ENCODE measurements at places on chromosomes 2 and 18.

- H3K4me1 ChIP-seq = peaks cover 26% of the 10 kb centered on the region
- no peak overlapping the region for H3K4me3 ChIP-seq
- H3K36me3 ChIP-seq = peaks cover 31% of the 10 kb centered on the region
- no peak overlapping the region for H3K27ac ChIP-seq
These were observed 39.3 kb downstream of the CENPO start for GRCh38 chr2:24832521-24832920.

- H3K4me1 ChIP-seq = peaks cover 4% of the 10 kb centered on the region
- peaks cover 20% of the 10 kb centered on the region for H3K36me3 ChIP-seq
- H3K27ac ChIP-seq = no peak overlapping the region
- DNase-seq = no peak
- no peak overlapping the region for H3K4me3 ChIP-seq
These were observed 247.0 kb downstream of the AGAP1 start for GRCh38 chr2:235740821-235741220.

GRCh38 chr2:217520356-217521010 is 482.3 kb downstream of the TNS1 start:
- no peak overlapping the region for H3K4me3 ChIP-seq
- no peak for DNase-seq
- no peaks in the 10 kb centered on the region for H3K27me3 ChIP-seq
- peaks cover 4% of the 10 kb centered on the region for H3K4me1 ChIP-seq

- no peak overlapping the region for H3K27ac ChIP-seq
- H3K4me3 ChIP-seq = no peak overlapping the region
- H3K36me3 ChIP-seq = no peaks in the 10 kb centered on the region
- H3K4me1 ChIP-seq = peaks cover 6% of the 10 kb centered on the region
- H3K27me3 ChIP-seq = no peaks in the 10 kb centered on the region
- no peak for DNase-seq
These were observed 189.9 kb upstream of the SH3BP4 start for GRCh38 chr2:234761910-234762309.

DNA sequence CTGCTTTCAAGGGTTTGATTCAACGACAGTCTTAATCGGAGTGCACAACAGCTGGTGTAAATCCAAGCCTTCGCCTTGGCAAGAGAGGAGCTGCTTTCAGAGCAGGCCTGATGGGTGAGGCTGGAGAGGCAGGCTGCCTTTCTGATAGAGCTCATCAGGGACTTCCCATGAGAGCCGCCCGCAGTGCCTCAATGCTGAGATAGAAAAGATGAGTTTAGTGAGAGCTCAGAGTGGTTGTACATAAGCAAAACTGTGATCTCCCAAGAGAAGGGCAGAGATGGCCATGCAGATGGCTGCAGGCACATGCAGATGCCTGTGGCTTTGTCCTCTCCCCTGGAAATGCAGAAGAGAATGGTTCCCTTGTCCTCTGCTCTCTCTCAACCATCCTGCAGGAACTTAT is 122.1 kb downstream of the ARL4C start:
- DNase-seq = no peak
- H3K27me3 ChIP-seq = no peaks in the 10 kb centered on the region
- H3K4me3 ChIP-seq = no peak overlapping the region
- H3K4me1 ChIP-seq = peaks cover 7% of the 10 kb centered on the region

DNA sequence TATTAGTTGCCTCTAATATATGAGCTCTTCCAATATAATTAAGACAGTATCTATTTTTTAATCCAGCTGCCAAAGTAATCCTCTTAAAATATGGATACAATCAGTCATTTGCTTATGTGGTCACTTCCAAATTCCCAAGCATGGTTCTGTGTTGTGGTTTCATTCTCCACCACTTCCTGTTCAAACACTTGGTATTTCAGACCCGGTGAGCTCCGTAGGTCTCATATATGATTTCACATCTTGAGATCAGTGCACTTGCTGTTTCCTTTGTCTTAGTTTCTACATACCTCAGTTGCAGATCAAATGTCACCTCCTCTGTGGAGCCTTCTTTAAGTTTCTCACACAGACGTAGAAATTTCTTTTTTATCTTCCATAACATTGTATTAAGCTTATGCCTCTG is 254.2 kb downstream of the KCNS3 start:
- H3K4me1 ChIP-seq = no peaks in the 10 kb centered on the region
- peak overlapping the region; percentile 29 for H3K27ac ChIP-seq
- H3K36me3 ChIP-seq = no peaks in the 10 kb centered on the region
- no peak overlapping the region for H3K4me3 ChIP-seq
- DNase-seq = peak; percentile 19

DNA sequence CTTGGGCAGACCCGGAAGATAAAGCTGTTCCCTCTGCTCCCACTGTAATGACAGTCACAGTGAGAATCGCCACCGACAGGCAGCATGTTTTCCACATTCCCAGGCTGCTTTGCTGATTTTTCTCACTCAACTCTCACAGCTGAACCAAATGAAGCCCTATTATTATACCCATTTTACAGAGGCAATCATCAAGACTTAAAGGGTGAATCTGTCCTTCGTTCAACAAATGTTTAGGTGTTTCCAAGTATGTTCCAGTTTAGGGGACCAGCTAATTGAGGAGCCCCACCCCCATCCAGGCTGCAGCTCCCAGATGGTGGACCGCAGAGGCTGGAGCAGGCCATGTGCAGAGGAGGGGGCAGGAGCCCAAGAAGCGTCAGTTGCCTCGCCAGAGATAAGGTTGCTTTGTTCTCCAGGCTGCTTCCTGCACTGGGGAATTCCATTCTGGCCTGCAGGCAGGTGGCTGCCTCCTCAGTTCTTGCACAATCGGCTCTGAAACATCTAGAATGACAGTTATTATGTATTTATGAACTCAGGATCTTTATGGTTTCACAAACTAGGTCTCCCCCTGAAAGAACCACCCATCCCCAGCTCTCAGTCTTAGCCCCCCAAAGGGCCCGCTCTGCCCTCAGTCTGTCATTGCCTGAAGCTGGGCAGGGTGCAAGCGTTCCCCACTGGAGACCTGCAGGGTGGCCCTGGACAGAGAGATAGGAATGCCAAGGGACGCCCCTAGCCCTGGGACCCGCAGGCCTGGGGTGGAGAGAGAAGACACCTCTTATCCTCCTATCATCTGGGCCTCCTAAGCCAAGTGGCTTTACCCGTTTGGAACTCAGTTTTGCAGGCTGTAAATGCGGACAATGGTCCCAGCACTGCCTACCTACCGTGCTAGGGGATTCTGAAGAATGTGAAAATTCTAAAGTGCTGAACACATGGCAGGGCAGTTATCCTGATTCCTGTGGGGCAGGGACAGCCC is 49.1 kb upstream of the MYCN start:
- H3K4me3 ChIP-seq = no peak overlapping the region
- H3K4me1 ChIP-seq = peaks cover 4% of the 10 kb centered on the region
- H3K27me3 ChIP-seq = no peaks in the 10 kb centered on the region
- no peak for DNase-seq

DNA sequence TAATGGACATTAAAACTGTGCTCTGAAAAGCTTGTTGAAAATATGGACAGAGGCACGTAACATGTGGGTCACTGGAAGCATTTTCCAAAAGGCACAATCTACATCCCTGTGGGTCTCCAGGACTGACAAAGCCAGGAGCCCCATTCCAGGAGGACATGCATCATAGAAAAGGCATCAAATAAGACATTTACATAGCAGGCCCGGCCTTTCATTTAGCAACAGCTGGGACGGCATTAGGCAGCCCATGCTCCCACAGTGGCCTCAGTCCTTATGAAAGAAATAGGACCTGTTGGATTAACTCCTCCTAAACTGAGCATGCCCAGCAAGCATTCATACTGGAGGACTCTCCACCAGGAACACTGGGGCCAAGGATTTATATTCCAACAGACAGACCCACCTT is 72.2 kb downstream of the TWIST2 start:
- H3K36me3 ChIP-seq = no peaks in the 10 kb centered on the region
- H3K4me3 ChIP-seq = no peak overlapping the region
- peaks cover 7% of the 10 kb centered on the region for H3K4me1 ChIP-seq
- DNase-seq = no peak
- peaks cover 21% of the 10 kb centered on the region for H3K27me3 ChIP-seq
- H3K27ac ChIP-seq = no peak overlapping the region

- no peaks in the 10 kb centered on the region for H3K4me1 ChIP-seq
- peaks cover 14% of the 10 kb centered on the region for H3K36me3 ChIP-seq
- no peak overlapping the region for H3K4me3 ChIP-seq
- no peak for DNase-seq
These were observed 37.9 kb downstream of the LNPK start for GRCh38 chr2:175964195-175964594.

GRCh38 chr2:54803783-54804751 is 80.6 kb downstream of the EML6 start:
- H3K4me3 ChIP-seq = no peak overlapping the region
- no peaks in the 10 kb centered on the region for H3K4me1 ChIP-seq
- no peaks in the 10 kb centered on the region for H3K36me3 ChIP-seq
- no peak for DNase-seq
- no peak overlapping the region for H3K27ac ChIP-seq
- H3K27me3 ChIP-seq = no peaks in the 10 kb centered on the region

- no peak for DNase-seq
- H3K36me3 ChIP-seq = no peaks in the 10 kb centered on the region
- H3K27me3 ChIP-seq = no peaks in the 10 kb centered on the region
- no peak overlapping the region for H3K4me3 ChIP-seq
- no peaks in the 10 kb centered on the region for H3K4me1 ChIP-seq
These were observed 92.3 kb upstream of the ALKAL2 start for GRCh38 chr2:380221-380620.

DNA sequence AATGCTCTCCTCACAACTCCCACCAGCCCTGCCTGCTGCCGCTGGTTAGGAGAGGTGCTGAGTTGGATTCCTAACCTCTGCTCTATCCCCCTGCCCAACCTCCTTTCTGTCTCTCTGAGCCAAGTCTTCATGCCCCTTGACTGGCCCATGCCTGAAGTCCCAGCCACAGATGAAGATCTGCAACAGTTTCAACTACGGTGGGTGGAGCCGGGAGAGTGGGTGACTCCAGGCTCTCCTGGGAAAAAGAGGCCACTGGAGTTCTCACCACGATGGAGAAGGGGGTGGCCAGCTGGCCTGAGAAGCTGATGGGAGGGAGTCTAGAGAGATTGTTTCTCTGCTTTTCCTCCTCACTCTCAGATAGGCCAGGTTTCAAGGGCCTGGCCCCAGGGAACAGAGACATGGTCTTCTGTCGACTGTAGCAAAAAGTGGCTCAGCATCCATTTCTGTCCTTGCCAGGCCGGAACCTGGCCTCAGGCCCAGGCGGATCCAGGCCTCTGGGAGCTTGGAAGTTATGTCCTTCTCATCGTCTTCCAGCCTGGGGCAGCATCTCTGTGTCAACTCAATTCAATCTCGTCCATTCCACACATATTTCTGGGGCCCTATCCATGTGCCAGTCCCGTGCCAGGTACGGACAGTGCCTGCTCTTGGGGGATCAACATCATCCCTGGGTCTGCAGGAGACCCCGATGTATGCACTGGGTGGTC is 75.3 kb downstream of the INHBB start:
- no peak overlapping the region for H3K4me3 ChIP-seq
- H3K4me1 ChIP-seq = no peaks in the 10 kb centered on the region
- no peak for DNase-seq
- peaks cover 76% of the 10 kb centered on the region for H3K27me3 ChIP-seq
- H3K27ac ChIP-seq = no peak overlapping the region

DNA sequence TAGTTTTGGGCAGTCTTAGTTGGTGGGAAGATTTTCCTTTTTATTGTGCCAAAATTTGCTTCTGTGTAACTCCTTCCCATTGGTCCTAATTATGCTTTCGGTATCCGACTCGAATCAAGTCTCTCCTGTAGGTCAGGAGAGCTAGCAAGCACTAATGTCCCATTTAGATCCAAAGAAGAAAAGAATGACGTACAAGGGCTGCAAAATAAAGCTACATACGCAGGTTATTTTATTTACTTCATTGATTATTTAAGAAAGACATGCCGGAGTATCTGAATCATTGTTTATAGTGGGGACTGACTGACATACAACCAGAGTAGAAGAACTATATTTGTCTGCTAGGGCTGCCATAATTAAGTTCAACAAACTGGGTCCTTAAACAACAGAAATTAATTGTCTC is 648.5 kb downstream of the CPS1 start:
- H3K4me1 ChIP-seq = no peaks in the 10 kb centered on the region
- H3K36me3 ChIP-seq = no peaks in the 10 kb centered on the region
- DNase-seq = no peak

DNA sequence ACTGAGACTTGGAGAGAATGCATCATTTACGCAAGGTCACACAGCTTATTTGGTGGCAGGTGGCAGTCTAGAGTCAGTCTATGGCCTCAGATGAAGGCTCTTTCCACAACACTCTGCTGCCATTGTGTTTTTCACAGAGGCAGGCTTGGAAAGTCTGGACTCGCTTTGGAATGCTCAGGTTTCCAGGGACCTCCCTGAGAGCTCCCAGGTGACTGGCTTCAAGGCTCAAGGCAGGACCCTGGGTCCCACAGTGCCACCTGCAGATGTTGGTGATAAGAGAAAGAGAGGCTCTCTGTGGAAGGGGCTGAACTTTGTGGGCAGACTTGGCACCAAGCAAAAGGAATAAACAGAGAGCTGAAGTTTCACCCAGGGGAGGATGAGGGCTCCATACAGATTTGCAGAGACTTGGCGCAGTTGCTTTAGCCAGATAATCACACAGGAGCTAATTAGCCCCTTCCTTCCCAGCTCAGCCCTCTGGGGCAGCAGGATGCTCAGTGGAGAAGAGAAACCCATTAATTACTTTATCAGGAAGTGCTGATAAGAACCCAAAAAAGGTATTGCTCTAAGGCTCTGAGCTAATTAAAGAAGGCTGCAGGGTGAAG is 103.5 kb downstream of the LBH start:
- no peak overlapping the region for H3K27ac ChIP-seq
- no peak overlapping the region for H3K4me3 ChIP-seq
- H3K27me3 ChIP-seq = no peaks in the 10 kb centered on the region
- DNase-seq = no peak

DNA sequence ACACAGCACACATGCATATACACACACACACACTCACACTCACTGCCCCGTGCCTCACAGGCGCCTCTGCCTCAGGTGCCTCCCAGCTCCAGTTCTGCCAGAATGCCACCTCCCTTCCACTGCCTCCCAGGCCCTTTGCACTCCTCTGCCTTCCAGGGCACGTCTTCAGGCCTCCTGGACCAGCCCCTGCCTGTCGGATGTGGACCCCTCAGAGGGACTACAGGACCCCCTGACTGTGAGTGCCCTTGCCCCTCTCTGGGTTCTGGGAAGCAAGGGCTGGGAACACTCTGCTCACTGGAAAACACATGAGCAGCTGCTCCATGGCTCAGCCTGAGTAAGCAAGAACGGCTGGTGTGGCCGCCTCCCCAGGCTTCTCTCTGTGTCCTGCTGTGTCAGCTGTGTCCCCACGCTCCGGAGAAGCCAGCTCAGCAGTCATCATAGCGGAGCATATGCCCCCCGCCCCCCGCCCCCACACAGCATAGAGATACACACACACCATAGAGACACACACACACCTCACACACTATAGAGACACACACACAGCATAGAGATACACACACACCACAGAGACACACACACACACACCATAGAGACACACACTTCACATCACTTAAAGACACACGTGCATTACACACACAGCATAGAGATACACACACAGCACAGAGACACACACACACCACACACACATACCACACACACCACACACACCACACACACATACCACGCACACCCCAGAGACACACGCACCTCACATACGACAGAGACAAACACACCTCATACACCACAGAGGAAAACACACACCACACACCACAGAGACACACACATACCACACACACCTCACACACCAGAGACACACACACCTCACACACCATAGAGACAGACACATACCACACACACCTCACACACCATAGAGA is 271.3 kb downstream of the CYRIA start:
- no peak overlapping the region for H3K27ac ChIP-seq
- H3K36me3 ChIP-seq = no peaks in the 10 kb centered on the region
- H3K4me3 ChIP-seq = no peak overlapping the region
- H3K4me1 ChIP-seq = peaks cover 13% of the 10 kb centered on the region
- no peaks in the 10 kb centered on the region for H3K27me3 ChIP-seq
- DNase-seq = no peak

All from mesenchymal stem cell (in vitro differentiated cells and primary cell).